RWPE1 (cell line): ENCODE measurements at places on chromosomes 5 and 9.

GRCh38 chr5:13821366-13821765, 123.1 kb downstream of the DNAH5 start:
- no peak for DNase-seq

DNA sequence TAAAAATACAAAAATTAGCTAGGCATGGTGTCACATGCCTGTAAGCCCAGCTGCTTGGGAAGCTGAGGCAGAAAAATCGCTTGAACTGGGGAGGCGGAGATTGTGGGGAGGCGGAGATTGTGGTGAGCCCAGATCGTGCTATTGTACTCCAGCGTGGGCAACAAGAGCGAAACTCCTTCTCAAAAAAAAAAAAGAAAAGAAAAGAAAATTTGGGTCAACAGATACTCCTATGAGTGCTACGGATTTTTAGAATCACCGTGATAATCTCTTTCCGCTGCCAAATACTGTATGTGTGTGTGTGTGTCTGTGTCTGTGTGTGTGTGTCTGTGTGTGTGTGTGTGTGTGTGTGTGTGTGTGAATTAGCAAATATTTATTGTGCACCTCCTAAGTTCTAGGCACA, 64.4 kb downstream of the ARRDC3 start:
- no peak for DNase-seq

DNA sequence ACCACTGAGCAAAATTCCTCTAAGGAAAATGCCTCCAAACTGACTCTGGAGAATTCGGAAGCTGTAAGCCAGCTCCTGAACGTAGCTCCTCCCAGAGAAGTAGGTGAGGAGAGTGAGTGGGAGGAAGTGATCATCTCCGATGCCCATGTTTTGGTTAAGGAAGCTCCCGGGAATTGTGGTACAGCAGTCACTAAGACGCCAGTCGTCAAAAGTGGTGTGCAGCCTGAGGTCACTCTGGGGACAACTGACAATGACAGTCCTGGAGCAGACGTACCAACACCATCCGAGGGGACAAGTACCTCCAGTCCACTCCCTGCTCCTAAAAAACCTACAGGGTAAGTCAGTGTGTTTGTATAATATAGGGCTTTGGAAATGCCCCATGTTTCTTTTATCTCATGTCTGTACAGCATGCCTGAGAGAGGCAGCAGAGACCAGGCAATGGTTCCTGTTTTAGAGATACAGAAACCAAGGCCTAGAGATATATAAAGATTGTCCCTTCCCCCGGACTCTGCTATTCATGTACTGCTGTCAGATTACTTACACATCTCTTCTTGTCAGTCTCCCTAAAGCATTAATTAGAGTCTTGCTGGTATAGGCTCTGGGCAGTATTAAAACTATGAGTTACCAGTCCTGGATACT, 23.9 kb downstream of the HMGXB3 start:
- DNase-seq, result no peak

DNA sequence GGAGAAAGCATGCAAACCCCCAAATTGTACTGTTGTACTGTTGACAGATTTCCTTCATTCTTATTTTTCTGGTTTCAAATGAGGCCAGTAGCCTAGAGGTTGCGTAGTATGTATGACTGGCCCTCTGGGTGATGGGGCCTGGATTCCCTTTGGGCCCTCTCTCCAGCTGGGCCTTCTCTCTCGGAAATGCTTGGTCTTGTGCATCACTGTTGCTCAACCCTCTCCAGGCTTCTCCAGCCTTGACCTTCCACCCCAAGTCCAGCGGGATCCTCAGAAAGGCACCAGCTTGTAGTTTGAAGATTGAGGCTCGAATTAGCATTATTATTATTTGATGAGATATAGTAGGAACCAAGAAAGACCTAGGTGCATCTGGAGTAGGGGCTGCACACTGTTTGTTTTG, 87.0 kb downstream of the ANGPTL2 start:
- DNase-seq, result no peak

GRCh38 chr9:107263289-107263688, 19.8 kb upstream of the RAD23B start:
- no peak for DNase-seq

- no peak for DNase-seq
These were observed 247.2 kb downstream of the CEMIP2 start for GRCh38 chr9:71521132-71521531.

DNA sequence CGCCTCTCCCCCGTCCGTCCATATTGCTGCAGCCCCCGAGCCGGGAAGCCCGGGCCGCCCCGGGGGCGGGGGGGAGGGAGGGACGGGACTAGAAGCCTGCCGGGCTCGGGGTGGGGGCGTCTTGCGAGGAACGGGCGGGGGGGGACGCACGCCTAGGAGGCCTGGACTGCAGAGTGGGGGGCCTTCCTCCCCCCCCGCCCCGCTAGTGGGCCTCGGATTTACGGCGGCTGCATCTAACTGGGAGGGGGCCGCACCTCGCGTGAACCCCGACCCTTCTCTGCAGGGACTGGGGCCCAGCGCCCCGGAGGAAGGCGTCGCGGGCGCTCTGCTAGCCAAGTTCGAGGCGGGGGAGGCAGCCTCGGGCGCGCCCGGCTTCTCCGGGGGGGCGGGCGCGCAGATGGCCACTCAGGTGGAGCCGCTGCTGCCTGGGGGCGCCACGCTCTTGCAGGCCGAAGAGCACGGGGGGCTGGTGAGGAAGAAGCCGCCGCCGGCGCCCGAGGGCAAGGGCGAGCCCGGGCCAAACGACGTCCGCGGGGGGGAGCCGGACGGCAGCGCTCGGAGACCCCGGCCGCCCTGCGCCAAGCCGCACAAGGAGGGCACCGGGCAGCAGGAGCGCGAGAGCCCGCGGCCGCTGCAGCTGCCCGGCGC, at the start of gene LARP1:
TSS of gene LARP1 (plus strand) at position 17 of the 648 bp plus-strand sequence. CDS start at position 398, 381 bp downstream.
- peak; percentile 37 for DNase-seq

DNA sequence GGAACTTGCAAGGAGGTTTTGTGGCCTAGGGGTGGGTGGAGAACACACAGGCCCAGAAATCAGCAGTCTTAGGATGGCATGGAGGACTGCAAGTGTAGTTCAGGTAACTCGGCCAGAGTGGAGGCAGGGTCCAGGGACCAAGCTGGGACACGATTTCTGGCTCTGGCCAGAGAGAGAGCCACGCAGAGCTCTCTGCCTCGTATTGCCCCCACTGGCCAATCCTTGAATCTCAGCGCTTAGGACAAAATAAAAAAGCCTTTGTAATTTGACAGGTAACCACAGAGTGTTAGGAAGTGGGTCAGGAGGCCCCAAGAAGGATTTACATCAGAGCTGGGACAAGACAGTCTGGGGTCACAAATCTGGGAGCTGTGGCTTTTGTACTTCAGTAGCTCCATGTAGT, 11.7 kb downstream of the MAP3K1 start:
- no peak for DNase-seq

DNA sequence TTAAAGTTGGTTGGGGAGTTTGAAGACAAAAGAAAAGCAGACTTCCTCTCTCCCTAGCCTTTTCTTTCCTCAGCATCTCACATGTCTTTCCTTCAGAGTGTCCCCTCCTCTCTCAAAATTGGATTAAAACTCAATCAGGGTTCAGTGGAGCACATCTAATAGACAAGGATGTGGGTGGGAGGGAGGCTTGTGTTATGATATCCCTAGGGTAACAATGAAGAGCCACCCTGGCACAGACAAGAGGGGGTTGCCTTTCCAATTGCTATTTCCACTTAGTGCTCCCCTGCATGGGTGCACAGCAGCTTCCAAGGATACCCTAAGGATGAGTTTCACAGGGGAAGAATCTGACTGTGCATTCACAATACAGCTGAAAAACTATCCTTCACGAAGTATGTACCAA, 585.2 kb upstream of the C9orf72 start:
- DNase-seq, result no peak

- no peak for DNase-seq
These were observed 132.0 kb upstream of the TRIM32 start for GRCh38 chr9:116555119-116555518.

DNA sequence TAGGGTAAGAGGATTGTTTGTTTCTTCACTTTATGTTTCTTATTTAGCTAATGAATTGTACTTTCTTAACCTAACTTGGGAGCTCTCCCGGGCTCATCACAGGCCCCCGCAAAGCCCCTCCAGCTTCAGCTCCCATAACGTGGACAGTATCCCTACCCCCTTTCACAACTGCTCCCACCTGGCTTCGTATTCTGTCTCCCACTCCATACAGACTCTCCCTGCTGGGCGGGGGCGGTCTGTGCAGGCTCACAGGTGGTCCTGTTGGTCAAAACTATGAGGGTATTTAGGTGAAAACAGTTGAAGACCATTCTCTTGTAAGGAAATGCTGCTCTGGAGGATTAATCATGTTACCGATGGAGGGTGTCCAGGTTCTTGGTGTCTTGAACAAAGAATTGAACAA, 805.3 kb downstream of the SEMA5A start:
- DNase-seq, result no peak

DNA sequence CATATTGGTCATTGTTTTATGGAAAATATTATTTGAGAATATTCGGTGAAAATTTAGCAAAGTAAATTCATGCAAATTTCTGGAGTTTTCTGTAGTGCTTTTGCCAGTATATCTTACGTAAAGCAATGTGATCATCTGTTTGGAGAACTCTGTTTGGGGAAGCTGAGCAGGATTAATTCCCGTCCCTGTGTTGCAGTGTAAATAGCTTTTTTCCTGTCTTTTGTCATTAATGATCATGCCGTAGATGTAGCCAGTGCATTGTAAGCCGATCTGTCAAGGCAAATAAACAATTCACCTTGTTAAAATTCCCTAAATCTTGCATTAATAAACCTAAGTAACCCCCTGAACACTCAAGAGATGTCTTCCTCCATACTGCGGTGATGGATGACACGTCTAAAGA, 39.2 kb downstream of the PPIC start:
- no peak for DNase-seq

- no peak for DNase-seq
These were observed 49.9 kb downstream of the ADAMTS12 start for GRCh38 chr5:33841891-33842290.

DNA sequence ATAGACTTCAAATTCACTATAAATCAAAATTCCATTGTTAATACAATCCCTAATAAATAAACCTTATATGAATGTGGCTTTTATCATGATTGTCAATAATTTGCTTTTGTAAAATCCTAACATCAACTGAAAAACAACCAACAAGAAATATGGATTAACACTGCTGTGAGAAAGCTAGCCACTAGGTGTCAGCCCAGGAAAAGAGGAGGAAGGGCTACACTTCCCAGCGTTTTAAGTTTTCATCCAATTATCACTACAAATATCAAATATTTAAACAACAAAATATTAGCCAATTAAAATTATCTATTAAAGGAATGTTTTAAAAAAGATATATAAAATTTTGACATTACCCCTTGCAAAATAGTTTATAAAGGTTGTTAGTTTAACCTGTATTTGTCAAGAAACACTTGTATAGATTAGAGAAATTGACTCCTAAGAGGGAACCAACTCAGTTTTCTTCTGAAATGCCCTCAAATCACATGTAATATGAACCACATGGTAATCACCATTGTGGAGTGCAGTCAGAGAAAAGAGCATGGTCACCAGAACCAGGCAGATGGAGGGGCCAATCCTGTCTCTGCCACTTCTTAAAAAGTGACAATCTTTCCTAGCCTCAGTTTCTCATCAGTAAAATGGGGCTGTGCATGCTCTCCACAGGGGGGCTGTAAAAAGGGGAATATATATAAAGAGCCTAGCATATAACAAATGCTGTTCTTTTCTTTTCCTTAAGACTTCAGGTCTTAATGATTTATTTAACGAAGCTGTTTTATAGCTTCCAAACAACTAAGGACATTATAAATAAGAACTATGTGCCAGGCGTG, 188.2 kb downstream of the CRB2 start:
- DNase-seq, result peak; percentile 59

DNA sequence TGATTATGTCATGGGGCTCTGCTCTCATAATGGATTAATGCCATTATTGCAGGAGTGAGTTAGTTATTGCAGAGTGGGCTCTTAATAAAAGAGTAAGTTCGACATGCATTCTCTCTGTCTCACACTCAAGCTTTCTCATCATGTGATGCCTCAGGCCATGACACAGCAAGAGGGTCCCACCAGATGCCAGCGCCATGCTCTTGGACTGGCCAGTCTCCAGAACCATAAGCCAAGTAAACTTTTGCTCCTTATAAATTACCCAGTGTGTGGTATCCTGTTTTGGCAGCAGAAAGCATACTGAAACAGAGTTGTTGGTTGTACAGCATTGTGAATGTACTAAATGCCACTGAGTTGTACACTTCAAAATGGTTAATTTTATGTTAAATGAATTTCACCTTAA, 138.1 kb downstream of the MYO10 start:
- no peak for DNase-seq

- peak; percentile 47 for DNase-seq
These were observed 33.2 kb downstream of the YTHDC2 start for GRCh38 chr5:113546703-113547183.

- DNase-seq, result peak; percentile 77
These were observed 231.3 kb downstream of the ATPSCKMT start for GRCh38 chr5:10018201-10019069.

DNA sequence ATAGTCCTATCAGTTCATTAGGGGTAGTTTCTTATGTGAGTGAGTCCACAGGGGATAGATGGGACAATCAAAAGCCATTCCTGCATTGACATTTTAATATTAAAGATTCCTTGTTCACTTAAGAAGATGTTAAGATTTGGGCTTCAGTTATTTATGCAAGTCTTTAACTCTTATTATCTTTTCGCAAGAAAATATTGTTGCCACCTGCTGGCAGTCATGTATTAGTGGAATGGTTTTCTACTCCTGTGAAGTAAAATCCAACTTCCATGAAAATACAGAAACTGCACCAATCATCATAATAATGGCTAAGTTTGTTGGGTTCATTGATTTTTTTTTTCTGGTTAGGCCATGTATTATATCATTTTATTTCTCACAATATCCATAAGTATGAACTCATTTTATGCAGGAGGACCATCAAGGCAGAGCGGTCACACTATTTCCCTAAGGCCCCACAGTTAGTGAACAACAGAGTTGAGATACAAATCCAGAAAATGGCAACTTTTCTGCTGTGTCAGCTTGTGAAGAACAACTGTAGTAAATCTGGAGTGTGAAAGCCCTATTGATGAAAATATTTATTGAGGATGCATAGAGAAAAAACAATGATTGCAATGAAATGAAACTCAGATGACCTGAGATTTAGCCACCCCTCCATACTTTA, 88.5 kb upstream of the TXNDC8 start:
- peak; percentile 29 for DNase-seq

GRCh38 chr5:179680014-179680779, 637 bp downstream of the CBY3 start:
- no peak for DNase-seq

DNA sequence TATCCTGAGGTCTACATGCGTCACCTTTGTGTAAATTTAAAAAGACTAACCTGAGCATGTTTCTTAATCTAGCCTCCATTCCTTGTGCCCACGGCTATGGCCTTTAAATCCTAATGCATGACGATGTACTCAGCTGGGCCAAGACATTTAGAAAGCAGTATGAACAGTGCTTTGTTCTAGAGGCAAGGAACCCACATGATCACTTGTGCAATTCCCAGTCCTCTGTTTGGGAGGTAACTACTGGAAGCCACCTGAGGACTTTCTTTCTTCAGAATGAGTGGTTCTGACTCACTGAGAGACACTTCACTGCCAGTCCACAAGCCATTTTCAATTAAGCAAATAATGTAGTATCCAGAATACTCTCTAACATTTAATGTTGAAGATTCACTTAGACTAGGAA, 181.3 kb downstream of the RAB3C start:
- DNase-seq, result no peak
